ENCODE measurements at places on chromosomes 6 and 20.

- DNase-seq = no peak
Observed at GRCh38 chr6:44868910-44869309, 459.2 kb upstream of the RUNX2 start.

- no peak for DNase-seq
Observed at GRCh38 chr6:49072146-49072545, 390.9 kb downstream of the MMUT start.

DNA sequence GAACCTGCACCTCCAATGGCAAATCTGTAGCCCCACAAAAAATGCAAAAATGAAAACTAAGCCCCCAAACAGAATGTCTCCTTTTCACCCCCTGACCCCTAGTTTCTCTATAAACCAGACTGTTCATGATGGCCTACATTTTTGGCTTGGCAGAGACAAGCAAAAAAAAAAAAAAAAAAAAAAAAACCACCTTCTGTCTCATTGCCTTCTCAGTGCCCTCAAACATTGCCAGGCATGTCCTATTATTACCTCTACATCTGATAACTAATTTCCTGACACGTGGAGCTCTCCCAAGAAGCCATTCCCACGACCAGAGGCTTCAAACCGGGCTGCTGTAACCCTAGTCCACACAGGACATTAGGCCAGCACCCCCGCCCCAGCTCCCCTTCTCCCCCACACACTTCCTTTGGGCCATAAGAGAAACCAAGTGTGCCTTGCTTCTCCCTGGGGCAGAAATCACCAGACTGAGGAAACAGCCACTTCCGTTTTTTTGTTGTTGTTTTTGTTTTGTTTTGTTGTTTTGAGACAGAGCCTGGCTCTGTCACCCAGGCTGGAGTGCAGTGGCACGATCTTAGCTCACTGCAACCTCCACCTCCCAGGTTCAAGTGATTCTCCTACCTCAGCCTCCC lies 65.4 kb downstream of the GPR6 start:
- no peak for DNase-seq

DNA sequence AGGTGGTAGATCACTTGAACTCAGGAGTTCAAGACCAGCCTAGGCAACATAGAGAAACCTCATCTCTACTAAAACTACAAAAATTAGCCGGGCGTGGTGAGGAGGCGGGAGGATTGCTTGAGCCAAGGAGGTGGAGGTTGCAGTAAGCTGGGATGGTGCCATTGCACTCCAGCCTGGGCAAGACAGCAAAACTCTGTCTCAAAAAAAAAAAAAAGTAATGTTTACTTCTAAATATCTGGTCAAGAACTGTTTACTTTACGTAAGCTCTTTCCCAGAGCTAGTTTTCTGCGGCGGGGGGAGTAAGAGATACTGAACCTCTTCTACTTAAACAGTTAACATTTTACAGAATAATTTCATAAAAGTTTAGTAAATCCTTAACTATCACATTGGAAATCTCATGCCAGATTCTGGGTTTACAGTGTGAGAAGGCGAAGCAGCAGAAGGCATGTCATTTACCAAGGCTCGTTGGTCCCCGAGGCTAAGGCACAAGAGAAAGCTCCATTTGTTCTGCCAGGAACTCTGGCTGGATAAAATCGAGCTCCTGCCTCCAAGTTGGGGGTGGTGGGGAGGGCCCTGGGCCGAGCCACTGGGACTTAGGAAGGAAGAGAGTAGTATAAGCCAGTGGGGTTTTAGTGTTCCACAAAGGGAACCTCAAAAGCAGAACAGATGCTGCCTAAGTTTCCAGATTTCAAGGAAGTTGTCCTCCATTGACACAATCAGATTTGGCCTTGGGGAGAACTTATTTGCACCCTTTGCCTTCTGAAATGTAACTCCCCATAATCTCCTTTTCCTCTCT lies 41.7 kb downstream of the ARFGEF2 start:
- DNase-seq = no peak

DNA sequence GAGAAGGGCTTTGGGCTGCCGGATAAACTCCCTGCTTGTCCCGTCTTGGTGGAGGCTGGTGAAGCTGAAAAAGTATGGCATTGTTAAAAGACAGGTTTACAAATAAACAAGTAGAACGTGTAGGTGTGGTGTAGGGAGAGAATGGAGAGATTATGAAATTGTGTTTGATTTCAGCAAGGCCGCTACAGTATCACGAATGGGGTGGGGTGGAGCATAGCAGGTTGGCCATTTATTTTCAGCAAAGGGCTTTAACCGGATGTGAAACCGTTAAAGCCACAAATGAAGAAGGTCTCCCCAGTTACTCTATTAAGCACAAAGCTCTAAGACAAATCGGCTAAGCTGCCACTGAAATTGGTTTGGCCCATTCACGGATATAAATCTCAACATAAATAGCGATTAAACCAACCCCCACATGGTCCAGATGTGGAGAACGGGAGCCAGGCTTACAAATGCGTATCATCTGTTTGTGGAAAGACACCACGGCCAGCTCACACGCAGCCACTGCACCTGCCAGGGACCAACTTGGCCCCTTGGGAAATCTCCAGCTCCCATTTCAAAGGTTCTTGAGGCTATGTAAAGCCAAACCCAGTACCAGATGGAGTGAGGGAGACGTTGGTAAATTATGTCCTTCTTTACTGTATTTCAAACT lies 94.0 kb downstream of the ZMYND8 start:
- no peak for DNase-seq

DNA sequence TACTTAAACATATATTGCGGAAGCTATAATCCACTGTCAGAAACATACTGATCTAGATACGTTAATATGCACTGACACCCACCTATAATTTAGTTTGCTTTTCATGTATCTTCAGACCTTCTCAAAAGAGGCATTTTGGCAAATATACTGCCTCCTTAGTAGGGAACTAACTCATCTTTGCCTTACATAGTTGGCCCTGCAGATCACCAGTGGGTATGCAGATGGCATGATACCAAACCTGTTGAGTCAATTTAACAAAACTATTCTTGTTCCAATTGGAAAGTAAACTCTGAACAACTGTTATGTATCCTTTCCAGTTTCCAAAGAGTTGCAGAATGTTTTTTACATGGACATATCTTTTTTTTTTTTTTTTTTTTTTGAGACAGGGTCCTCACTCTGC lies 35.6 kb upstream of the TBC1D20 start:
- DNase-seq = no peak

DNA sequence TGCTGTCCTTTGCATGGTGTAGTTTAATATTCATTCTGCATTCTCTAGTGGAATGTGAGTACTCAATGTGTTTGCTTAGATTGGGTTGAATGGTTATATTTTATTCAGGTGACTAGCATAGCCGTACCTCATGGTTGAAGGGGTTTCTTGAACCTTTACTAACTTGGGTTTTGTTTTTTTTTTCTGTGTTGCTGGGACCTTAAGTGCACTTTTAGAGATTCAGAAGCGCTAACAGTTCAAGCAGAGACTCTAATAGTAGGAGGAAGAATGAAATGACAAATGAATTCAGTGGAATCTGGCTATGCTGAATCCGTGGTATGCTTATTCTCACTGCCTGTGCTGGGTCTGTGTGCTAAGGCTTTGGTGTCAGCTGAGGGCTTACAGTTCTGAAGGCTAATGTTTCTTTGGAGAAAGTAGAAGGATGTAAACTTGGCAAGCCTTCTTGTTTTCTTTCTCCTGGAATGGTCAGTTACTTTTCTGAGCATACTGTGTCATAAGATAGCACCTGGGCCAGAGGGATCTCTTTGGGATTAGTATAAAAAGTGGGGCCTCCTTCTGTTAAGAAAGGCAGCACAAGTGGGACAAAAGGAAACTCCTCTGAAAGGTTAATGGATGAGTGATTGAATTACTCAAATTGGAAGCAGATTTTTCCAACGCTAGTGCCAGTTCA lies 28.7 kb downstream of the RNF144B start:
- DNase-seq = no peak

DNA sequence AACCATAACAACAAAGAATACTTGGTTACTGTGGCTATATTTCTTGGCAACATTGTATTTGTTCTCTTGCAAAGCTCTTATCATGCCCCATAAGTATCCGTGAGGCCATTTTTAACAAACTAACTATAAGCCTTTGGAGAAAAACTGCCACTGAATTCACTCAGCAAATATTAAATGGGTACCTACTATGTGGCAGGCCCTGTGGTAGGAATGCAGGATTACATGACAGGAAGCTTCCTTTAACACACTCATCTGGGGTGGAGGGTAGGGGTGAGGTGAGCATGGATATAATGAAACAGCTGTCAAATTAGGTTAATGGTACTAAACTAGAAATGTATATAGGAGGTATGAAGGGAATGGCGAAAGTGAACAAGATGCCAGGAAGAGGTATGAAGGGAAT lies 504.8 kb downstream of the MEI4 start:
- DNase-seq = no peak

DNA sequence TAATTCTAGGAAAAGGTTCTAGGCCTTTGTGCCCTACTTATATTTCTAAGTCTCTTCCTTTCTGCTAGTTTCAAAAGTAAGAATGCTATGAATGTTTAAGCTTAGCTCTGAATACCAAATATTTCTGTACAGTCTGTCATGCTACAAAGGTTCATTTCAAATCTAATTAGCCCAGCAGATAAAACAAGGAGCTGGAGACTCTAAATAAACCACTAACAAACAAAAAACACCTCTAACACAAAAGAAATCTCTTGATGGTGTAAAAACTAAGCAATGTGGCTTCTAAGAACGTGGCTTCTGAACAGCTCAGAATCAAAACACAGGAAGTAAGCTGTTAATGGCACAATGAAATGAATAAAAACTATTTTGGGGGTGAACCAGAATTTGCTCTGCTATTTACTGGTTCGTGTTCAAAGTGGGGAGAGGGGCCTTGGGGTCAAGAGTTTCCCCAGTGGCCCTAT lies 198.3 kb downstream of the BCAS1 start:
- DNase-seq = no peak

DNA sequence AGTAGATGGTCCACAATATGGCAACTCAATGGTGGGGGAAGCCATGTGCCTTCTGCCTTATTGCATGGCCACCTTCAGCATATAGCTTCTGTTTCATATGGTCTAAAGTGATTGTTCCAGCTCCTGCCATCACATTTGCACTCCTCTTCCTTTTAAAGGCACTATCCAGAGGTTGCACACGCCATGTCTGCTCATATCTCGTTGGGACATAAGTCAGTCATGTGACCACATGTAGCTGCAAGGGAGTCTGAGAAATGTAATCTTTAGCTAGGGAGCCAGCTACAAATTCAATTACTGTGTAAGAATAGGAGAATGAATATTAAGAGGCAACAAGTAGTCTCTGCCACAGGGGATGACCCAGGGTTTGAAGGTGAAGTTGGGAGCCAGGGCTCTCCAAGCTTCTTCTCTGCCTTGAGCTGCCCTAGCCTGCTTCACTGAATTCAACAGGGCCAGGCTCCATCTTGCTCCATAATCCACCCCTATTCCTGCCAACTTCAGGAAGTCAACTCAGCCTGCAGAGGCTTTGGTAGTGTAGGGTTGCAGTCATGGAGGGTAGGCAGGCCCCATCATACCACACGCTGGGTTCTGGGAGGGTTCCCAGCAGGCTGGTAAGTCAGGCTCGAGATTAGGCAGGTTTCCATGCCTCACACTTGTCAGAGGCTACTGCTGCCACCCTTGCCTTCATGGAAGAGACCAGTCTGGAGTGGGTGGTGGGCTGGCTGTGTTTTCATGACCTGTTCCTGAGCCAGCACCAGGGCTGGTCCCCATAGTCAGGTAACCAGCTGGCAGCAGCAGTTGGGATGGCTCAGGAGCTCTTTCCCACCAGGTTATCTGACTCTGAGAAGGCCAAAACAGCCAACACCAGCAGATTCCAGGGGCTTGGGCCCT lies 56.7 kb upstream of the SAYSD1 start:
- no peak for DNase-seq

DNA sequence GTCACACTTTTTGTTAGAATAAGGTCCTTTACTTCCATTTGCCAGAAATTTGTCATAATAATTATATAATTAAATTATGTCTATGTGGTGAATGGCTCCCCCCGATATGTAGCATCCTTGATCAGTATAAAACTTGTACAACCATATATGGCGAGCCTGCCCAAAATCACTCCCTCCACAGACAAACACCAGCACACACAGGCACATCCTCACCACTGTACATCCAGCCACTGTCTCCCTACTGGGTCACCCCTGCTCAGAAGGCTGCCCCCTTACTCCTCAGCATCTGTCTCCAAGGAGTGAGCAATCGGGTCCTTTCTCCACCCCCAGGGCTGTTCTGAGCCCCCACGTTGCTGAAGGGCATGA lies 87.0 kb upstream of the MYL9 start:
- no peak for DNase-seq

DNA sequence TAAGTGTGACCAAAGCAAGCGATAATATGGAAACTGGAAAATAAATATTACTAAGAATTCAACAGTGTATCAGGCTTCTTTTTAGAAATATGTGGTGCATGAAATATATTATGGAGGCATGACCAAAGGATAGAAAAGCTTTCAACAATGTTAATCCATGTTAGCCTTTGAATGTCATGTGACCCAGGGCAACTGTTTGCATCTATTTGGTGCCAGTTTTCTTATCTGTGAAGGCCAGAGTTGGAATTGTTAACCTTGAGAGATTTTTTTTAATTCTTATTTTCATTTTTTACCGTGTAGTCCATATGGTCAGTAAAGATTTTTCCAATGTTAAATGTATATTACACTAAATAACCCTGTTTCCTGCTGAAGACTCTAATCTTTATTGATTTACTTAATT lies 411.1 kb downstream of the BCKDHB start:
- DNase-seq = no peak

DNA sequence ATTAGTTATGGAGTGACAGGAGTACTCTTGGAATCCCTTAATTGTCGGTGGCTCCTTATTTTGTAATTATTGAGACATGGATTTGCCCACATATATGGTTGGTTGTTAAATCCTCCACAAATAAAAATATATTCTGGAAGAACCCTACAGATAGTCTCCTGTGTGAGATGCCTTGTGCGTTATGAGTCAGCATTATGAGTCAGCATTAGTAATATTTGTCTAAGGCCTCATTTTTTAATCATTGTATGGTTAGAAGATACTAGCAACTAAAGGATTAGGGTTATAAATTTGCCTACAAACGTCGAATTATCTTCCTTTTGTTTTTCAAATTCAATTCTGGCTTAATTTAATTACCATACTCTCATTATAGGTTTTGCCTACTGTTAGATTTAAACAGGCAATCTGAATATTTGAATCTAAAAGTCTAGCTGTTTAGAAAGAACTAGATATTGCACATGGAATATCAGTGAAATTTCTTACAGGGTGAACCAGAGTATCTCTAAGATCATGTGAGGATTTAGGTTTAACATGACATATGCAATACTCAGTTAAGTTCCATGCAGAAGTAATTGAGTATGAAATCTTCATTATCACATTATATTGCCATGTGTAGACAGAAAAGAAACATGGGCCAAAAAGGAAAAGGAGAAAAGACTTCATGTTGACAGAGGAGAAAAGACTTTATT lies 5.9 kb downstream of the C6orf58 start:
- no peak for DNase-seq

Data from NT2/D1 (cell line).